ENCODE measurements at places on chromosomes 2 and 18.

DNA sequence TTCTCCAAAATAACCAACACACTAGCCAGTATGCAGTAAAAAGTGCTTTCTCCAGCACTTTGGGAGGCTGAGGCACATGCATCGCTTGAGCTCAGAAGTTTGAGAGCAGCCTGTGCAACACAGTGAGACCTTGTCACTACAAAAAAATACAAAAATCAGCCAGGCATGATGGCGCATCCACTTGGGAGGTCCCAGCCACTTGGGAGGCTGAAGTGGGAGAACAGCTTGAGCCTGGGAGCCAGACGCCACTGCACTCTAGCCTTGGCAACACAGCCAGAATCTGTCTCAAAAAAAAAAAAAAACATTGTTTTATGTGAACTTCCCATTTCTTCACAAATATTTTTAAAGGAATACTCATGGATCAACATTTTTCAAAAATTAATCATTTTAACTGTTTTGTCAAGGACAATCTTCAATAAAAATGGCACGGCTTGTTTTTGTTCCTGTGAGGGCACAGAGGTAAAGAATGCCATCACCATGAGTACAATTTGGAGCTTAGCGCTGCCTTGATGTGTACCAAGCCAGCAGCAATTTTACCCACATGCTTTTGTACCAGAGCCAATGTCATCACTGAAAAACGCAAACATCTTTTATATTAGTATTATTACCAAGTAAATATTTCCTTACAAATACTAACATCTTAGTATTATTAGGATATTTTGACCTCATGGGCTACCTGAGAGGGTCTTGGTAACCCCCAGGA is 26.7 kb downstream of the RAB1A start:
- peak; percentile 82 for DNase-seq

GRCh38 chr2:215940645-215941184 is 72.6 kb downstream of the MREG start:
- DNase-seq: no peak

DNA sequence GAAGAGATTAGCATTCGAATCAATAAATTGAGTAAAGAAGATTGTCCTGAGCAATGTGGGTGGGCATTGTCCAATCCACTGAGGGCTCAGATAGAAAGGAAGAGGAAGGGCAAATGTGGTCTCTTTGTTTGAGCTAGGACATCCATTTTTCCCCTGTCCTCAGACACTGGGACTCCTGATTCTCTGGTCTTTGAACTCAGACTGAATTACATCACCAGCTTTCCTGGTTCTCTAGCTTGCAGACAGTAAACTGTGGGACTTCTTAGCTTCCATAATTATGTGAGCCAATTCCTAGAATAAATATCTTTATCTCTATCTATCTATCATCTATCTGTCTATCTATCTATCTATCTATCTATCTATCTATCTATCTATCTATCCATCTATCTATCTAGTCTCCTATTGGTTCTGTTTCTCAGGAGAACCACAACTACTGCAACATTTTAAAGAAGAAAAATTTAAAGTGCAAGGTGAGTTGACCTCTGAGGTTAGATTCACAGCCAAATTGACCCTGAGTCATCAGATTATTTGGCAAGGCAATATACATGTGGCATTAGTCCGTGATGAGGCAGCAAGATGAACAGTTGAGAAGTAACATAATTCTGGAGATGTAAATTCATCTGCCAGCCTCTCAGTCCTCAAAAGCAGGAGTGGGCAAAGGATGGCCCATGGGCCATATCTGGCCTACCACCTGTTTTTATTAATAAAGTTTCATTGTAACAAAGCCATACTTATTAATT is 191.4 kb downstream of the PDE11A start:
- DNase-seq: no peak

DNA sequence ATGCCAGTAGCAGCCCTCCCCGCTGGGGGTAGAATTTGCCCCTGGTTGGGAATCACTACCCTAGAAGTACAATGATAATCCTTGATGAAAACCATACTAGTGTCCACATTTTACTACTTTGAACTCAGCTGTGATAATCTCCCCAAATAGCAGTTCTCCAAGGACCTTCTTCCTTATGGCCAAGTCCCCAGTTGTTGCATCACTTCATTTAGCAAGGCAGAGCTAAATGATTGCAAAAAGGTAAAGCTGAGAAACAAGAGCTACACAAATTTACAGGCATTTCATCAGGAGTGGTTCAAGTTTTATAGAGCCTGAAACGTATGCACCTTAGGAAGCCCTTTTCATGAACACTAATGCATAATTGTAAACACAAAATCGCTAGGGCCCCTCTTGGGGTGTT is 44.9 kb upstream of the REL start:
- no peak for DNase-seq

- no peak for DNase-seq
These were observed 19.8 kb upstream of the ZNF532 start for GRCh38 chr18:58844871-58845270.

GRCh38 chr2:52345082-52345481 is 1313.2 kb upstream of the NRXN1 start:
- no peak for DNase-seq

DNA sequence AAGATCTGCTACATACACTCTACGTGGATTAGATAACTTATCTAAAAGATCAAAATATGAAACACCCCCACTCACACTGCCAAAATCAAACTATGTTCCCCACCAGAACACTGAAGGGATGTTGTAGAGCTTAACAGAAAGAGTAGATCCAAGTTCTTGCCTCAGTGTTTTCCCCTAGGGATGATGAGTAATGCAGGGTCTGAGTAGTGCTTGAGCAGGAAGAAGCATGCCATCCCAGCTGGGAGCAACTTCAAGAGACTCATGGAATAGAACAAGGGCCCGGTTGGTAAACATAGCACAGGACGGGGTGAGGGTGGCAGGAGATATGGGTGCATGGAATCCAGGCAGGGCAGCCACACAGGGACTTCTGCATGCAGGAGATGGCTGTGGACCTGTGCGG is 74.3 kb downstream of the SNTG2 start:
- DNase-seq: no peak

DNA sequence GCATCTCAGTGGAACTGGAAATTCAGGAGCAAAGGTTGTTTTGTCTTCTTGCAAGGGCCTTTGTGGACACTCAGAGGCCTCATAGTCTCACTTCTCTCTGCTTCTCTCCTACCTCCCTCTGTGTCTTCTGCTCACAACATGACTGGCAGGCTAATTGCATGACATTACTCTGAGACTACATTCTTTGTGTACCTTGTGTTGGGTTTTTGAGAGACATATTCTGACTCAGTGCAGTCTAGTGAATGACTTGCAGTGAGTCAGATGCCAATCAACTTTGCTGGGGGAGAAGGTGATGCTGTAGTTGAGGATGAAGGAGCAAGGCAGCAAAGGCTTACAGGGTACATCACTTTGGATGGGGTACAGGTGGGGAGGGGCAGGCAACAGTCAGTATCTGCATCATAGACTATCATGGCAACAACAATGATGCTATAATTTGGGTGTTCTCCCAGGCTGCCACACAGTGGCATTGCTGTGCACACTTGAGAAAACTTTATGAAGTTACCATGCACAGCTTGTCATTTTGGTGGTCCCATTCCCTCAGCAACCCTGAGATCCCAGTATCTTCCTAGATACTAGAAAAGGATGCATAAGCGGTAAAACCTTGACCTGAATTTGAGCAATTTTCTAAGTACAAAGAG is 69.3 kb upstream of the SLC16A14 start:
- no peak for DNase-seq

- DNase-seq: no peak
These were observed 68.2 kb downstream of the UBR3 start for GRCh38 chr2:169895294-169895985.

GRCh38 chr2:24076849-24077534 is 866 bp upstream of the SF3B6 start:
- DNase-seq: no peak

GRCh38 chr2:240962300-240963064 is 35.9 kb upstream of the SNED1 start:
- DNase-seq: no peak

DNA sequence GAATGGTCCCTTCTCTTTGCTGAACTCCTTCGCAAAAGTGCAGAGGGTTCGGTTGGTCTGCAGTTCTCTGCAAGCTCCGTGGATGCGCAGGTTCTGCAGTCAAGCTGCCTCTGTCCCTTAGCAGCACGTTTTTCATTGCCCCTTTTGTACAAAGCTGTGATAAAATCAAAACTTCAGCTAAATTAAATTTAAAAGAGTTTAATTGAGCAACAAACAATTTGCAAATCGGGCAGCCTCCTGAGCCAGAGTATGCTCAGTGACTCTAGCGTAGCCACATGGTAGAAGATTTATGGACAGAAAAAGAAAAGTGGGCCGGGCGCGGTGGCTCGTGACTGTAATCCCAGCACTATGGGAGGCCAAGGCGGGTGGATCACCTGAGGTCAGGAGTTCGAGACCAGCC is 18.8 kb downstream of the TSN start:
- no peak for DNase-seq

DNA sequence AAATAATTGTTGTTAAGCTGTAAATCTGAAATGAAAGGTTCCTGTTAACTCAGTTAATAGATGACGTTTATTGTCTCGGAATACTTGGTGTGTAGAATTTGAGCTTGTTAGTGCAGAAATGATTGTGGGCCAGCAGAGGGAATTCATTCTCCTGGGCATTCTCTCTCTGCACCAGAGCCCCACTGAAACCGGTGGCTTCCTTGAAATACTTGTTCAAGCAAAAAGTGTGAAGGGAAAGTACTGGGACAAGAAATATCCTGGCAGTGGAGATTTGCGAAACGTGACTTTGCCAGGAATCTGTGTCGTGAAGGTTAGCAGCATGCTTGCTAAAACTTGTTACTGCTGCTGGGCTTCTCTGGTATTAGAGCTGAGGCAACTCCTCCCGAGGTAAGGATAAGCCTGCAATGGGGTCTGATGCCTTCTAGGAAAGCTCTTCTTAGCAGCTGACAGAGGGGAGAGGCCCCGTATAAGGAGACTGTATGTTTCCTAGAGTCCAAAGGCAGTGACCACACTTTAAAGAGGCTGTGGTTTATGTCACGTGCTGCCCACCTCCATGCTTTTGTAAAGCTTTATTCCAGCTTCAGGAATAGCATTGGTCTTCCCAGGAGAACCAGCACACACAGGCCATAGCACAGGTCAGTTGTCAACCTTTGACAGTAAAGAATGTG is 2.0 kb downstream of the ITGA6 start:
- DNase-seq: no peak

GRCh38 chr2:44936715-44937687 is 4.5 kb upstream of the SIX3 start:
- DNase-seq: no peak

GRCh38 chr2:234099266-234099665 is 48.8 kb downstream of the SPP2 start:
- DNase-seq: no peak

DNA sequence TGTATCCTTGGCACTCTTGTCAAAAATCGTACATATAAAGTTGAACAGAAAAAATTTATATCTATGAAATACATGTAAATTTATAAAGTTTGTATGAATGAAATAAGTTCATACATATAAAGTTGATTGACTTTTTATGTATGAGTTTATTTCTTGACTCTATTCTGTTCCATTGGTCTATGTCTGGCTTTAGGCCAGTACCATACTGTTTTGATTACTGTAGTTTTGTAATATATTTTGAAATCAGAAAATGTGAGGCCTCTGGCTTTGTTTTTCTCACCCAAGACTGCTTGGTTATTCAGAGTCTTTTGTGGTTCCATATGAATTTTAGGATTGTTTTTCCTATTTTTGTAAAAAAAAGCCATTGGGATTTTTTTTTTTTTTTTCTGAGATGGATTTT is 41.8 kb upstream of the SP9 start:
- DNase-seq: no peak

GRCh38 chr2:112706170-112706664 is 14.6 kb upstream of the NT5DC4 start:
- no peak for DNase-seq

DNA sequence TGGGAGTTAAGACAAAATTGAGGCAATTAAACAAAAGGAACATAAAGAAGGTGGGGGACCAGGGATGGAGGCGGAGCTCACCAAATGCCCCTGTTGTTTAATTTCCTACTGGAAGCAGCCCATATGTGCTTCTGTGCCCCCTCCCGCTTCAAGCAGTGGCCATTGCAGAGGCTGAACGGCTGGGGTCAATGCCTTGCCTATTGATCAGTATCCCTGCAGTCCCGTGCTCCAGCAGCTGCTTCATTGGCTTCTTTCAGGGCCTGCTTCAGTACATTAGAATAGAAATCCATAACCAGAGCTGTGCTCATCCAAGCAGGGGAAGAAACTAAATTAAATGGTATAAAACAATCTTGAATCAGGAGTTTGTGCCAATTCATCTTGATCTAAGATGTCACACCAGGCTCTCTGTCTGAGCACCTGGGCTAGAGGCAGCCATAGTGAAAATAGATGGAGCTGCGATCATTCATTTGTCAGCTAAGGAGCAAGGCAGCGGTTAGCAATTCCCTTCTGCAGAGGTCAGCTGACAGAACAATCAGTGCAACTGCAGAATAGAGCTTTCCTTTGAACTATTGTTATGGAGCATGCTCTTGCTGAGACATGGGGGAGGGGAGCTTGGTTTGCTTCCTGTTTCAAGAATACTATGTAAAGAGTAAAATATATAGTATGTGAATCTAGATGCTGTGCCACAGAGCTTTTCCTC is 222.4 kb downstream of the WDR7 start:
- no peak for DNase-seq

DNA sequence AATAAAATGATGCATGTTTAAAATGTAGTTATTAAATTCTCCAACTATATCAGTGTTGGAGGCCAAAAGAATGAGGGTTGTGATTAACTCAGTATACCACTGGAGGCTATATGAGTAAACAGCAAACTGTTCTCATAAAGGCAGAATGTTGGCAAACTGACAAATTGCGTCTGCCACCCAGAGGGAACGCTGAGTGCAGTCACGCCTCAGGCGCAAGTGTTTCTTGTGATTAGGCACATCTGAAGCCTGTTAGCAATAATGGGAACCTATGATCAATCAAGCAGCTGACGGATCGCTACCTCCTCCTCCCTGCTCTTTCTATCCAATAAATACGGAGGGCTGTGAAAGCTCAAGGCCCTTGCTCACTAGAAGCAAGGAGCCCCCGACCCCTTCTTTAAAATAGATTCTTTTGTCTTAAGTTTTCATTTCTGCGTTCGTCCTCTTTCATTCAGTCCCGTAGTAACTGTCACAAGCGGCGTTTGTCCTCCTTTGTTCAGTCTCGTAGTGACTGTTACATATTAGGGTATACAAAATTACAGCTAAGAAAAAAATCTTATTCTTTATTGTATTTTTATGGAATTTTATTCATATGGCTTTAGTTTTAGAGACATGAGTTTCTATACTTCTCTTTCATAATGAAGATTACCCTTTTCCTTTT is 16.3 kb upstream of the RMND5A start:
- DNase-seq: no peak

- no peak for DNase-seq
These were observed 10.5 kb upstream of the MTERF4 start for GRCh38 chr2:241112592-241112991.

DNA sequence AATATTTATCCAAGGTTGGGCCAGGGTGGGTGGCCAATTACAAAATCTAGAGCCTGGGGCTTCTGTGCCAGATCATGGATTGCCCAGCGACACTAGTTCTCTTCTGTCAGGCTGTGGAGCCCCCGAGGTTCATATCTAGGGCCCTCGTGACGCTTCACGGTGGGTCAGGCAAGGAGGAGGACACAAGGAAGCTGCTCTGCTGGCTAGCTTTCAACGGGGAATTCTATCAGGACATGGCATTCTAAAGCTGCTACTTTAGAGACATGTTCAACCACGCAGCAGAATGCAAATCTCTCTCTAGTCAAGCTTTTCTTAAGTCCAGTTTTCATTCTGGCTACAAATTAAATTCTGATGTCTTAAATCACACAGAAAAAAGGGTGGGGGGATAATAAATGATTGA is 180.2 kb downstream of the THADA start:
- DNase-seq: no peak

- no peak for DNase-seq
These were observed 110.5 kb downstream of the DYSF start for GRCh38 chr2:71563872-71564271.

GRCh38 chr2:239184179-239184578 is 216.6 kb downstream of the HDAC4 start:
- DNase-seq: no peak

Data from NCI-H446 (cell line).